Activated CD4-positive, alpha-beta memory T cell treated with anti-CD3 and anti-CD28 coated beads, Interleukin-2, amount 10 ng/mL, durations not matched to agents 7 days and 5 days (primary cell): ENCODE measurements at places on chromosomes 1 and 21. TPM values are rescaled to one million over a fixed set of nuclear protein-coding genes. Genes with fewer than 3 reads are reported as not detected.

- peaks cover 13% of the 10 kb centered on the region for H3K27me3 ChIP-seq
- no peak overlapping the region for H3K27ac ChIP-seq
- no peak for DNase-seq
- H3K4me1 ChIP-seq = no peaks in the 10 kb centered on the region
- no peaks in the 10 kb centered on the region for H3K36me3 ChIP-seq
Measured at GRCh38 chr1:227453631-227454355, 109.6 kb upstream of the ZNF678 start.

Gene TIMM17A
- 42.5 TPM for total RNA-seq

Gene CR1
- total RNA-seq = not detected

Gene DIRAS3
- not detected for total RNA-seq

DNA sequence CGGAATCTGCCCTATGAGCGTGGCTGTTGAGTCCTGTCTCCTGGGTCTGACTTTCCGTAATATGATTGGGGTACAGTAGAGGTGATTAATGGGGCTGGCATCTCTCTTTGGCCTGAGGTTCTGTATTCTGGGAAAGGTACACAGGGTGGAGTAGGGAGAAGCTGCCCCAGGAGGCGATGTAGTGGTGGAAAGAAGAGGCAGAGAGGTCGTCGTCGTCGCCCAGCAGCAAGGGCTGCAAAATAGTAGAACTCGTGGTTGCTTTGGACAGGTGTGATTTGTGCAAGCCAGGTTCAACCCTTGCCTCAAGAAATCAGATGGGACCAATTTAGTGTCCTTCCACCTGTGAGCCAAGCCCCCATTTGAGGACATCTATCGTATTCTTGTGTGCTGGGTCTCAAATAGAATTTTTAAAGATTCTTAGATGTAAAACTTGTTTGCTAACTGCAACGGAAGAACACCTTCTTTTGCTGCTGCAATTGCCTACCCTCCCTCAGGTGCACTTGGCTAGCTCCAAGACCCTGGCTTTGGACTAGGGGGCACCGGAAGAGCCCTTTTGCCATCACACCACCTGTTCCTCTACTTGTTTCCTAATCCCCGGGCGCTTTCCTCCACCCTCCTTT lies 1.3 kb upstream of the HMGN2 start:
- H3K4me1 ChIP-seq = peaks cover 46% of the 10 kb centered on the region
- DNase-seq = no peak
- H3K4me3 ChIP-seq = peak overlapping the region; percentile 95
- H3K36me3 ChIP-seq = peaks cover 59% of the 10 kb centered on the region
- H3K27ac ChIP-seq = peak overlapping the region; percentile 97
- H3K27me3 ChIP-seq = no peaks in the 10 kb centered on the region

DNA sequence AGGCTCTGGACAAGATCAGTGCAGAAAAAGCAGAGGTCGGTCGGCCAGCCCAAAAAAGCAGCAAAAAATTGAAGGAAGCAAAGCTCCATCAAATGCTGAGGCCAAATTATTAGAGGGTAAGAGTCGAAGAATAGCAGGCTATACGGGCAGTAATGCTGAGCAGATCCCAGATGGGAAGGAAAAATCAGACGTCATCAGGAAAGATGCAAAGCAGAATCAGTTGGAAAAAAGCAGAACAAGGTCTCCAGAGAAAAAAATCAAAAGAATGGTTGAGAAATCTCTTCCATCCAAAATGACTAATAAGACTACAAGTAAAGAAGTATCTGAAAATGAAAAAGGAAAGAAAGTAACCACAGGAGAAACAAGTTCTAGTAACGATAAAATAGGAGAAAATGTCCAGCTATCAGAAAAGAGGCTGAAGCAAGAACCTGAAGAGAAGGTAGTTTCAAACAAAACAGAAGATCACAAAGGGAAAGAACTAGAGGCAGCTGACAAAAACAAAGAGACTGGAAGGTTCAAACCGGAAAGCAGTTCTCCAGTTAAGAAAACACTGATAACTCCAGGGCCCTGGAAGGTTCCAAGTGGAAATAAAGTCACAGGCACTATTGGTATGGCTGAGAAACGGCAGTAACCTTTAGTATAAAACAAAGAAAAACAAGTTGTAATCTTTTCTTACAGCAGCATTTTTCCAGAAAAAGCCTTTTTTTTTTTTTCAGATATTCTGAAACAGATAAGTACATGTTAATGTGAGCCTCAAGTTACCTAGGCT lies 75.7 kb downstream of the PHTF1 start:
- H3K36me3 ChIP-seq = peaks cover 13% of the 10 kb centered on the region
- DNase-seq = no peak
- peaks cover 18% of the 10 kb centered on the region for H3K4me1 ChIP-seq
- H3K4me3 ChIP-seq = no peak overlapping the region

Gene VPS45
- total RNA-seq = 35.4 TPM

Gene RHBDL2
- not detected for total RNA-seq

Gene B4GALT2
- 15.5 TPM for total RNA-seq

- no peak overlapping the region for H3K27ac ChIP-seq
- H3K4me3 ChIP-seq = no peak overlapping the region
- H3K27me3 ChIP-seq = peaks cover 8% of the 10 kb centered on the region
- peaks cover 10% of the 10 kb centered on the region for H3K4me1 ChIP-seq
- H3K36me3 ChIP-seq = no peaks in the 10 kb centered on the region
- DNase-seq = no peak
Measured at GRCh38 chr1:175320804-175321203, 128.2 kb upstream of the KIAA0040 start.

DNA sequence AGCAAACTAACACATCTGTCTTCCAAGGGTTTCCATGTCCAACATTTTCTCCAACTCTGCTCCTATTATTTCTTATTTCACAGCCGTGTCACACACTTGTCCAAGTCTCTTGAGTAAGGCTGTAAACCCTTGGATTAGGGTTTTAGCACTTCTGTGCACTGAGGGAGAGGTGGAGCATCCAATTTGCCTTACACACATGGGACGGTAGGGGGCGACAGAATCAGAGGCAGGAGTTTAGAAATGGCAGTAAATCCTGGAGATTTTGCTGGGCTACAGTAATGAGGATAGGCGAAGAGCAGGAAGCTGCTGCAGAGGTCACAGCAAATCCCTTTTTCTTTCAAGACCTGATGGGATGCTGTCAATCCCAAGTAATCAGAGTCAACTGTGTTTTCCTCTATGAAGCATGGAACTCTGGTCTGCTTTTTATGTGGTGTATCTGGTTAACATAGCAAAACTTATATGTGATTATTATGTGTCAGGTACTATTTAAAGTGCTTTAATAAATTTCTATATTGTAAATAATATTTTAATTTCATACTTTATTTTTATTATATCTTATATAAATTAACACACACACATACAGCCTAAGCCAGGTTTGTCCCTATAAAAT lies 15.4 kb upstream of the LCE5A start:
- no peak overlapping the region for H3K27ac ChIP-seq
- H3K4me1 ChIP-seq = no peaks in the 10 kb centered on the region
- H3K27me3 ChIP-seq = no peaks in the 10 kb centered on the region
- peak; percentile 37 for DNase-seq
- no peaks in the 10 kb centered on the region for H3K36me3 ChIP-seq

Gene ARHGAP30
- 331 TPM for total RNA-seq

Gene HES4
- total RNA-seq = not detected

DNA sequence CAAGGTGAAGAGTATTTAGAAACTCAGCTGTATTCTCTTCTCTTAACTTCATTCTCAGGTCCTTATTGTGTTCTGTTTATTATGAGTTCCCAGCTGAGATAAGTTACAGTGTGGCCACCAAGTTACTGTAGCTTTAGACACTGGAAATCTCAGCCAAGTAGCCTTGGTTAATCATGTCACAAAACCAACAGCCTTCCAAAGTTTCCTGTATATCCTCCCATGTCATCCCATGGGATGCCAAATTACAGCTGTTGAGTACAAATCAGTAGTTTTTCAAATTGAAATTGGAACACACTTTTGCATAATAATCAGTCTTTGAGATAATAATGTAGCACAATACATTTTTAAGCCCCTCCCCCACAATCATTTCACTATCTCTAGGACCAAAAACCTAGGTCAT lies 10.7 kb downstream of the ADAMTS5 start:
- H3K27ac ChIP-seq = no peak overlapping the region
- H3K36me3 ChIP-seq = no peaks in the 10 kb centered on the region
- no peak overlapping the region for H3K4me3 ChIP-seq
- no peaks in the 10 kb centered on the region for H3K4me1 ChIP-seq
- DNase-seq = no peak

DNA sequence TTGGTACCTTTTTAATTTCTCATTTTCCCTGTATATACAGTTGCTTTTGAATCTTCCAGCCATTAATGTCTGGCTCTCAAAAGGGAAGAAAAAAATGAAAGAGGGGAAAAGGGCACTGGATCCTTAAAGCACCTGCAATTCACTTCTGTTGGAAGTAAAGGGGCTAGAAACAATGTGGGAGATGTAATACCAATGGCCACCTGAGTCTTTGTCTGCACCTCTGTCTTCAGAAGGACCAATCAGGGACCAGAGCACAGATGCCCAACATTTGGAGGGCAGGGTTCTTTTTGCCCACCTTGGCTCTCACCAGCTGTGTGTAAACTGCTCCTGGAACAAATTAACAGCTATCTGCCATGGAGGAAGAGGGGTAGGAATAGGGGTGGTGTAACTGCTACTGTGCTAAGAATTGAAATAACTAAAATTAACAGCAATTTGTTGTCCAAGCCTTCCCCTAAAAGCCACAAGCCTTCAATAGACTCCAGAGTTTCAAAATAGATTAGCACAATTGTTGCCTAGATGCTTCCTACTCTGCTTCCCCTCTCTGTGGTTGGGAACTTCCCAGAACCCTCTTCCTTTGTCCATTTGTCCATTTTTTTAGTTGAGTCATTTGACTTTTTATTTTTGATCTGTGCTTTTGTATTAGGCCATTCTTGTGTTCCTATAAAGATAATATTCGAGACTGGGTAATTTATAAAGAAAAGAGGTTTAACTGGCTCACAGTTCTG lies 11.5 kb upstream of the LRRC8B start:
- no peak overlapping the region for H3K27ac ChIP-seq
- no peak for DNase-seq
- H3K4me3 ChIP-seq = no peak overlapping the region

GRCh38 chr1:76267631-76268030 lies 193.1 kb downstream of the ST6GALNAC3 start:
- DNase-seq = no peak
- H3K27ac ChIP-seq = peak overlapping the region; percentile 63
- no peaks in the 10 kb centered on the region for H3K36me3 ChIP-seq
- no peak overlapping the region for H3K4me3 ChIP-seq
- H3K27me3 ChIP-seq = no peaks in the 10 kb centered on the region
- H3K4me1 ChIP-seq = peaks cover 52% of the 10 kb centered on the region

Gene OR6K3
- total RNA-seq = not detected

GRCh38 chr1:53350853-53351767 lies 23.2 kb upstream of the LRP8 start:
- DNase-seq = peak; percentile 10
- H3K4me1 ChIP-seq = no peaks in the 10 kb centered on the region
- H3K27ac ChIP-seq = no peak overlapping the region
- H3K4me3 ChIP-seq = no peak overlapping the region

Gene C1orf185
- total RNA-seq = not detected

Gene HAO2
- total RNA-seq = not detected

Gene FCRL6
- total RNA-seq = not detected

Gene PPIAL4G
- 0.45 TPM for total RNA-seq

DNA sequence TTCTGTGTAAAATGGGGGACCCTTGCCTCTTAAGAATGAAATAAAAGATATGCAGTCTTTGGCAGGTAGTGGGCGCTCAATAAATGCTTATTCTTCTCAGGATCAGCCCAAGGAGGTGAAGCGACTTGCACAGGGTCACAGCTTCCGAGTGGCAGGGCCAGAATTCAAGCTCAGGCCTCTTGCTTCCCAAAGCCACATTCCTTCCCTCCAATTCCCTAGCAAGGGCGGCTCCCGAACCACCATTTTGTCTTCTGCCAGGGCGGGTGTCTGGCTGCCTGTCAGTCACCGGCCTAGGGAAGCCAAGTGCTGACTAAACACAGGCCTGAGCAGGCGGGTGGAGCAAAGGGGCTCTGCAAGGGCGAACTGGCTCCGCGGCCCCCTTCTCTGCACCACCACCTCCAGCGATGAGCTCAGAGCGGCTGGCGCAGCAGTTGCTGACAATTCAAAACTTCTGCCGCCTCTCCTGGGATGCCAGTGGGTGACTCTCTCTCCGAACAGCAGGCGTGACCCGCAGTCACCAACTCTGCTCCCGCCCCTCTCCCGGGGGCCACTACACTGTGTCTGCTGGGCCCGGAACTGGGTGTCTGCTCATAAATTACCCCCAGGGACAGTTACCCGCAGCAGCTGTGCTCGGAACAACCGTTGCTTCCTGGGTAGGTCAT lies 10.8 kb downstream of the GPR3 start:
- no peak for DNase-seq
- H3K27ac ChIP-seq = no peak overlapping the region
- H3K27me3 ChIP-seq = no peaks in the 10 kb centered on the region
- H3K36me3 ChIP-seq = peaks cover 15% of the 10 kb centered on the region
- H3K4me1 ChIP-seq = peaks cover 3% of the 10 kb centered on the region
- H3K4me3 ChIP-seq = no peak overlapping the region

Gene PKN2
- total RNA-seq = 25.9 TPM

DNA sequence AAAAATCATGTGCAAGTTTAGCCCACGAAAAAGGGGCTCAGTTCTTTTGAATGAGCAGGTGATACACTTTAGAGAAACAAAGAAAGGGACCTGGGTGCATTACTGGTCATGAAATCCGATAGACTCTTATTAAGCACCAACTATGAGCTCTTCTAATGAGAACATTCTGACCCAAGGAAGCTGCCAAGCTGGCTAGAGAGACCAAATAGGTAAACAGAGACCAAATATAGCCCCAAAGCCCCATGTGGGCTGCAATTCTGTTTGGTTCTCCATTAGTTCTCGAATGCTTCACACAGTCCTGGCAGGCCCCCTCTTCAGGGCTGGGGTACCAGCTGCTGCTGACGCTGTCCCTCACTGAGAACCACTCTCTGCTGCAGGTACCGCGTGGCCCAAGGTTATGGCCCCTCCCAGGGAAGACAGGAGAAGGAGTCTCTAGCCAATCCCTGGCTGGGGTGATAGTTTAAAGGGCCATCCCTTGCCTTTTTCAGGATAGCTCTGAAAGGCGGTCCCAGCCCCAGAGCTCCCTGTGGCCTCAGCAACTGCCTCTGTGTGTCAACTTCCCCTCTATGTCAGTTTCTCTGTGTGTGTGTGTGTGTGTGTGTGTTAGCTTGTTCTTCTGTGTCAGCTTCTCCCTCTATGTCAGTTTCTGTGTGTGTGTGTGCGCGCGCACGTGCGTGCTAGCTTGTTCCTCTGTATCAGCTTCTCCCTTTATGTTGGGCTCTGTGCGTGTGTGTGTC lies 7.1 kb upstream of the UBXN10 start:
- peaks cover 8% of the 10 kb centered on the region for H3K36me3 ChIP-seq
- no peak overlapping the region for H3K4me3 ChIP-seq
- no peak for DNase-seq
- H3K4me1 ChIP-seq = peaks cover 5% of the 10 kb centered on the region
- no peak overlapping the region for H3K27ac ChIP-seq

- H3K36me3 ChIP-seq = no peaks in the 10 kb centered on the region
- no peaks in the 10 kb centered on the region for H3K4me1 ChIP-seq
- H3K27ac ChIP-seq = no peak overlapping the region
- no peak overlapping the region for H3K4me3 ChIP-seq
- no peaks in the 10 kb centered on the region for H3K27me3 ChIP-seq
Measured at GRCh38 chr1:216293683-216294082, 129.6 kb downstream of the USH2A start.
